Midbrain (tissue), 1 donor: ENCODE measurements at places on chromosomes 2 and 18.
A peak's percentile ranks its signal among the peaks of the same experiment; 100 is the strongest.

DNA sequence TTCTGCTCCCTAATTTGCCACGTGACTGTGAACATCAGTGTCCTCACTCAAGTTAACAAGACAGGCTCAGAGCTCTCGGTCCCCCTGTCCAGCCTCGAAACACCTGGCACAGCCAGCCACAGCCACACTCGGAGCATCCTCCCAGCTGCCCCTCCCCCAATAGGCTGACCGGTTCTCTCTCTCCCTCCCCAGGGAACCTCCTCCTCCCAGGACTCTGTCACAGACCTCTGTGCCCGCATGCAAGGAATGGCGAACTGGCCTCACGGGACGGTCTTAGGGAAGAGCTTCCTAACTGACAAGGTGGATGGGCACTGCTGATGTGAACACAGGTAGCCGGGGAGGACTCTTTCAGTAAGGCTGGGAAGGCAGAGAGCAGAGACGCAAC is 18.8 kb downstream of the CYP26B1 start:
- DNase-seq = no peak

GRCh38 chr2:190976521-190976920 is 37.5 kb downstream of the STAT1 start:
- no peak for DNase-seq

DNA sequence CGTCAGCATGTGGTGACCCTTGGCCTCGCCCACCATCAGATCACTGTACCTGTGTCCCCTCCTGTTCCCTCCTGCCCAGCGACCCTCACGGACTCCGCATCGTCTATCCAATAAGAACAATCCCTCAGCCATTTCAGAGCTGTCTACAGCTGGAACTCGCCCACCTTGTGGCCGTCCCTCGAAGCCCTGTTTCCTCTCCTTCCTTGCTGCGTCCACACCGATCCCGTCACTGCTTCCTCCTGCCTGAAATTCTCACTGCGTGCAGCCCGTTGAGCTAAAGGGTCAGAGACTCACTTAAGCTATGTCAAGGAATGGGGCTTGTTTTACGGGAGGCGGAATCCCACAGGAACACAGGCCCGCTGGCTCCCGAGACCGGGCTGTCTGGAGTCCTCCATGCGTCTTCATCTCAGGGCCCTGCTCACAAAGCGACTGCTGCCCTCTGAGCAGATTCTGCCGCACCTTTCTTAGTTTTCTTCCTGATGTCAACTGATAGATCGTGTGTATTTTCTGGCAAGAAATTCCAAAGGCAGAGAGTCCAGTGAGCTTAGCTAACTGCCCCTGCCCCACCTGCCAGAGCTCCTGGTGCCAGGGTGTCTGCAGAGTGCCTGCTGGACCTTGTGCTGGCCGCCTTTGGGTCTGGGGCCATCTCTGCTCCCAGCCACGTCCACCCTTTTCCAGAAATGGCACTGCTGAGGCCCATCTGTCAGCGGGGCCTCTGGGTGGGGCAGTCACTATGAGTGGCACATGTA is 35.3 kb downstream of the KLHL29 start:
- no peak for DNase-seq

DNA sequence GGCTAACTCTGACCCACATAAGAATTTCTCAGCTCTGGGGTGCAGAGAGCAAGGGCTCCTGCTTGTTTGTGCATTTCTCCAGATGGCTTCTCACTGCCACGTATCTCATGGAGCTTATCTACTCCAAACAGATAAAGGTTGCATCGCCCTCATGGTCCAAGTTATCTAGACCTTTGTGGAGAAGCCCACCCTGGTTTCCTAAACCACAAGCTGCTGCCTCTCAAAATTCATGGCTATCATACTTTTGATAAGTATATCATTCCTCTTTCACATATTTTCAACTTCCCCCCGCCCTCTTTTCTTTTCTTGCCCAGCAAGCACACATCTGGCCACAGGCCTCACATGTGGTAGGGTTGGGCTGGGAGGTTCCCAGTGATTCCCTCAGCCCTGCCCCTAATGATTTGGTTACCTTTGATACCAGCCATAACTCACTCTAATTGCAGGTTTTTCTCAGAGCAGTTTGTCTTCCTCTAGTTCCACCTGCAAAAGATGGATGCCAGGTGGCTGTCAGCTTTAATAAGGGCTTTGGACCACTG is 146.0 kb downstream of the RHBDD1 start:
- no peak for DNase-seq

DNA sequence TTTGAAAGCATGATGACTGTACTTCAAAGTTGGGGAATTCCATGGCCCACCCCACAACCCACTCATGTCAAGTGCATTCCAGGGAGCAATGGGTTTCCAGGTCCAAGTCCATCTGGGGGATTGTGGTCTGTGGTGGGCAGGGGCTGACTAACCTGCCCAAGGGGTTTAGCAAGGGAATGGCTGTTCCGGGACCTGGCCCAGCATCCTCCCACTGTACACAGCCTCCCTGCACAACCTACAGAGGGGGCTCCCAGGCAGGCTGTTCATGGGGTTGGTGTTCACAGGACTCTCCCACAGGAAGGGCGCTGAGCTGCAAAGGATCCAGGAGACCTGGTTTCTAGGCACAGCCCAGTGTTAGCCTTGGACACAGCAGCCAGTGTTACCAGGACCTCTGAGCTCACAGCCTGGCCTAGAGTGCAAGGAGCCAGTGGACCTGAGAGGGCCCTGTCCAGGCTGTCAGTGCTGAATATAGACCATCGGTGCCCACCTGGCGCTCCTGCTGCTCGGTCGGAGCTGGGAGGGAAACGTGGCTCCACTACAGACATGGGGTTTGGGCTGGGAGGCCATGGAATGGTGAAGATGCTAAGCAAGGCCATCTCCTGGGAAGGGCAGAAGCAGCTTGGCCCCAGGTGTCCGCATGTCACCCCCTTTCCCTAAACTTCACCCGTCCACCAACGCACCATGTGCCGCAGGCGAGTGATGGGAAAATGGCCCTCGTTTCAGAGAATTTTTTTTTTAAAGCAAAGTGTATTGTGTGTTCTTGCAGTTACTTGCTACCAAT is 317.2 kb downstream of the GBX2 start:
- DNase-seq = no peak

- DNase-seq = no peak
Observed at GRCh38 chr18:78704971-78705461, 274.6 kb upstream of the SALL3 start.

- DNase-seq = peak; percentile 73
Observed at GRCh38 chr2:25341753-25342371, at the start of gene DNMT3A. Gene DNMT3A (minus strand): TSS chr2:25341925. CDS start chr2:25313984, 27,941 bp downstream.

- no peak for DNase-seq
Observed at GRCh38 chr2:29240601-29241000, 125.4 kb downstream of the CLIP4 start.

DNA sequence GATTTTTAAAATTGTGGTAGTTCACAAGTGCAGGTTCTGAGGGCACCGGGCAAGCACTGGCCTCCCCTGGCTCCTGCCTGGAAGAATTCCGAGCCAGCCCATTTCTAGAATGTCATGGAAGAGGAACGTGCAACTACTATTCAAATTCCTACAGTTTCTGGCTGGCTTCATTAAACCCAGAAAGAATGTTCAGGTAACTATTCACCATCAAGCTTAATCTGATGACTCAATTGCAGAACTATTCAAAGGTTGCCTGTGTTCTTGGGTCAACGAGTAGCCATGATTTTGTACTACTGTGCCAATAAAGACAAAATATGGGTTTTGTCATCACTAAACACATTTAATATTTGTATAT is 14.3 kb upstream of the MFF start:
- DNase-seq = no peak

GRCh38 chr2:43007901-43008300 is 215.5 kb upstream of the HAAO start:
- DNase-seq = no peak

GRCh38 chr2:8803658-8804379 is 33.6 kb downstream of the KIDINS220 start:
- DNase-seq = no peak

DNA sequence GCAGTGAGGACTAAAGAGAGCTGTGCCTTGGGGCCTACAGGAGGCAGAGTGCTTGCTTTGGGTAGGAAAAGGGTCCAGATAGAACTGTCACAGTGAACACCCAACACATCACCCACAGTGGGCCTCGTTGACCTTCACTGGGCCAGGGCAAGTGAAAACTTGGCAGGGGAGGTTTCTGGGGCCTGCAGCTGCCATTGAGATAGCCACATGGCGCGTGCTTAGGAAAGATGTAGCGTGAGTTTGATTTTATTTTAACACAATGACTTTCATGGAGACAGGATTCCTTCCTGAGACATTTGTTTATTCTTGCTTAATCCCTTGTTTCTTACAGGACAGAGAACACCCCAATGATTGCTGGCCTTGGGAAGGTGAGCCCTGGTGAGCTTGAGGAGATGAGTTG is 9.3 kb upstream of the ESPNL start:
- DNase-seq = no peak

DNA sequence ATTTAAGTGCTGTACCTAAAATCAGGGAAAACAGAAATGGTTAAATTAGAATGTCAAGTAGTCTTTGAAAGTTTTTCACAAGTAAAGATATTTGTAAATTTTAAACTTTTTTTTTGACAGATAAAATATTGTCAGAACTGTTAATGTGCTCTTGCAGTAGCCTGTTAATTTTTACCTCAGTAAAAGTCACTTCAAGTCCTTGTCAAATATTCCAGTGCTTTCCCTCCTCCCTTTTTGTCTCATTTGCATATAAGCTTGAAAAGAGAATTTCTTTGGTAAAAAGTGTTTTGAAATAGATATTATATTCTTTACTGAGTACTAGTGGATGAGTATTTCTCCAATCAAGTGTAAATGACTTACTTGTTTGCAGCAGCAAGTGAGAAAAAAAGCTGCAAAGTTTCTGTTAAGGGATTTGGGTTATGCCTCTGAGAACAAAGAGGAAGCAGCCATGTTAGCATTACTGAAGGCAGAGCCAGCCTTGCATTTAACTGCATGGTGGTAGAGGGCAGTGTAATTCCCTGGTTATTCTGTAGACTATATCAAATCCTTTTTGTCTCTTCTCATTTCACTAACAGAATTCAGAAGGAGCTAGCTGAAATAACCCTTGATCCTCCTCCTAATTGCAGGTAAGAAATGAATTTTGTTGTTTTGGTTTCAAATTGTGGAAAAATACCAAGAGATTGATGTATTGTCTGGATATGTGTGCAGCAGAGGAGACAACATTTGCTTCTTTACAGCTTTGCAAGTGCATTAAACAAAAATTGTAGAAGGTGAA is 3.2 kb downstream of the UBE2E3 start:
- DNase-seq = peak; percentile 72

DNA sequence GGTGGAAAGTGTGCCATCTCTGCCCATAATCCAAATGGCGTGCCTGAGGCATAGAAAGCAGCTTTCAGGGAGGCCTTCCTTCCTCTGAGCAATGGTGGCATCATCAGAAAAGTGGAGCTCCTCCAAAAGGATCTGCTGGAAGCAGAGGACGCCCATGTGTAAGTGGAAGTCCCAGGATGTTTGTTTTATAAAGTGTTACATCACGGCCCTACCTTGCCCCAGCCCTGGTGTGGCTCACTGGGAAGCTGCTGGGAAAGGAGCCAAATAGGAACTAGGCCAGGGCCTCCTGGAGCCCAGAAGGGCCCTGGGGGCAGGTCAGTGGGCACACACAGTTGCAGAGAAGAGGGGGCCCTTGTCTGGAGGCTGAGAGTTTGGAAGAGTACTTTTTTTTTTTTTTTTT is 4.2 kb upstream of the ODC1 start:
- no peak for DNase-seq
